Left lung (tissue), 14 donors: ENCODE measurements at places on chromosomes 12 and 14.

- DNase-seq = no peak
These were observed 74.5 kb downstream of the FERMT2 start for GRCh38 chr14:52876311-52876710.

DNA sequence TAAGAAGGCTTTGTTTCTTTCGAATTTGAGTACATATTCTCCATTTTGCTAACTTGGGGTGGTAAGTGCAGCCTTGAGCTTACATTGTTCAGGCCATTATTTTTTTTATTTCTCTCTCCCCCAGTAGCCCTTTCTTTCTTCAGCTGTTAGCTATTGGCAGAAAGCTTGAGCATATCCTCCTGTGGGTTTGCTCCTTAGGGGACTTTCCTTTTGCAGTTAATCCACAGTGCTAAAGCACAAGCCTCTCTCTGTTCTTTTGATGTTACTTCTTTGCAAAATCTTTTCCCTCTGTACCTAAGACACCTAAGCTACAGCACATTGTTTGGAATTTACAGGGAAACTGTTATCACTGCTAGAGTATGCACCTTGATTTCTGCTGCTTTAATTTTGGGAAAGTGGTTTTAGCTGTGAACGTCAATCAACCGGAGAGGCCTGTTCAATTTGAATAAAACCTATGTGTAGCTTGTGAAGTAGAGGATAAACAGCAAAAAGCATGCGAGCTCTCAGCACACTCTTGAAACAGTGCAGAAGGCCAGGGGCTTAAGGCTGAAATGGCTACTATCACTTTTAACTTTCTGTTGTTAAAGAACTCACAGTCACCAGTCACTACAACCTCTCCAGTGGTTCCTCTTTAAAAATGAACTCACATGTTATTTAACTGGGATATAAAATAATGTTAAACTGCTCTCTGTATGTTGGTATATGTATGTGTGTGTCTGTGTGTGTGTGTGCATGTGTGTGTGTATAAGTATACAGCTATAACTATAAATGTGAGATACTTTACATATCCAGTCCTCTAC, 139.2 kb downstream of the PDZRN4 start:
- DNase-seq = no peak

DNA sequence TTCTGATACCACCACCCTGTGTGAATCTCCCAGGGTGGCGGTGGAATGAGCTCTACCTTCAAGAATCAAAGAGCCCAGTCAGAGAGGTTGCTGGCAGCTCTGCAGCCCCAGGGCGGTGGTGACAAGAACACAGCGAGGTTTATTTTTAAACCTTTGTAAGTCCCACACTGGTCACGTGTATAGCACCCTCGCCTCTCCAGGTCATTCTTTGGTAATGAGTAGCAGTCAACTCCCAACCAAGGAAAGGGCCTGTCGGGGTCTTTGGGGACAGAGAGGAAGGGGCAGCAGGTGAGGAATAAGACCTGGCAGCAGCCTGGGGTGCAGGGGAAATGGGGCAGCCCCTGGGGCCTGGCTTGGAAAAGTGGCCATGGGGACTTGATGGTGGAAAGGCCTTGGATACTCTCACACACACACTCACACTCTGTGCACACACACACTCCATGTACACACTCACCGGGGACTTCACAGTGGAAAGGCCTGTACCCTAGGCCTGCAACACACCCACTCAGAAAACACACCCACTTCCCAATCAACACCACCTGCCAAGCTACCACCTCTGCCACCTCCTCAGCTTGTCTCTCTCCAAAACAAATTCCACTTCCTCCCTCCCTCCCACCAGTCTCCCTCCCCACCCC, 178.6 kb downstream of the DPF3 start:
- DNase-seq = no peak

- no peak for DNase-seq
These were observed 30.9 kb downstream of the ABCB9 start for GRCh38 chr12:122935318-122935717.

GRCh38 chr12:124608450-124608870, 41.0 kb upstream of the NCOR2 start:
- DNase-seq = no peak

DNA sequence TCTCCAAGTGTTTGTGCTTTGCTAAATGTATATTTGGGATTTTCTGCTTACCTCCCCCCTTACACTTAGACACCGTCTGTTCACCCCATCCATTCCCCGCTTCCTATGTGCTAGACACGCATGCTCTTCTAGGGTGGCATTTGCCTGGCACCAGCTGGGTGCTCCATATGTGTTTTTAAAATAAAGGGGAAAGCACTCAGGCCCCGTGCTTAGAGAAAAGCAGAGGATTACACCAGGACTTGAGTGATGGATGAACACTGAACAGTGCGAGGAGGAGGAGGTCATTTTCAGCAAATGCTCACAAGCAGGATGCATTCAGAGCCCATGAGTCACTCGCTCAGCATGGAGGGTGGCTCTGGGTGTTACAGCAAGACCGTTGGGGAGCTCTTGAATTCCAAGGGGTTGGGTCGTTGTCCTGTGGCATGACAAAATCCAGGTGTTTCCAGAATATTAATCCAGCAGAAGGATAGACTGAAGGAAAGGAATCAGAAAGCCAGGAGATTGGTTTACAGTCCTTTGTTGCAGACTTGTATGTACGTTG, 2.9 kb upstream of the BDKRB1 start:
- DNase-seq = no peak

DNA sequence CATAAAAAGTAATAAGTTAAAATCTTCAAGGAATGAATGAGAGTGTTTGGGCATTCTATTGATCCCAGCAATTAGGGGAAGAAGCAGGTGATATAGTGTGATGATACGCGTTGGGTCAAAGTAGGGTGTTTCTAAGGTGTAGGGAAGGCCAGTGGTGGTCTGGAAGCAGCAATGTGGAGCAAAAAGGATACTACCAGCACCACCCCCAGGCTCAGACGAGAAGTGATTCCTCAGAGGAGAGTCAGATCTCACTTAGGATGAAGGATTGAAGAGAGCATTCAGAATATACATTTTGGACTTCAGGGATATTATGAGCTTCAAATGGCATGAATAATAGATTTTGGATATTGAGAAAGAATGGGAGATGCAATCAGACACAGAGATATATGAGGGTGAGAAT, 497.6 kb downstream of the RMST start:
- no peak for DNase-seq

DNA sequence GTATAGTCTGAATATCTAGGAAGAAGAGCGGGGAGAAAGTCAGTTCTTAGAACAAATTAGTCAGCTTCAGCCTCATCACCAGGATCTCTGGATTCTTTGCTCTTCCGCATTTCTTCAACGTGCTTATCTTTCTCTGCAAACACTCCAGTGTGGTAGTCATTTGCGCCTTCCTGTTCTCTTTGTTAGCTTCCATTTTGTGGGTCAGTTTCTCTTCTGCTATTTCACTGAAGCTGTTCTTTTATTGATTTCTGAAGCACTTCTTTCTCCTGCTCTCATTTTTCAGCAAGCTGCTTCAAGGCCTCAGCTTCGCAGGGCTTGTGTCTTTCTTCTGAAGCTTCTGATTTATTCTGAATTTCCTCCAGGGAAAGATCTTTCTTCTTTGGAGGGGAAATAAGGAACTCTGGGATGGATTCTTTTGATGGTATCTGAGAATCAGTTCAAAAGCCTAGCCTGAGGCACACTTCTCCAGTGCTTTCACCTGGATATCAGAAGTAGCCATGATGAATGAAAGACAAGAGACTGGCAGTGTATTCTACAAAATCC, 13.5 kb downstream of the AMN1 start:
- DNase-seq = no peak

DNA sequence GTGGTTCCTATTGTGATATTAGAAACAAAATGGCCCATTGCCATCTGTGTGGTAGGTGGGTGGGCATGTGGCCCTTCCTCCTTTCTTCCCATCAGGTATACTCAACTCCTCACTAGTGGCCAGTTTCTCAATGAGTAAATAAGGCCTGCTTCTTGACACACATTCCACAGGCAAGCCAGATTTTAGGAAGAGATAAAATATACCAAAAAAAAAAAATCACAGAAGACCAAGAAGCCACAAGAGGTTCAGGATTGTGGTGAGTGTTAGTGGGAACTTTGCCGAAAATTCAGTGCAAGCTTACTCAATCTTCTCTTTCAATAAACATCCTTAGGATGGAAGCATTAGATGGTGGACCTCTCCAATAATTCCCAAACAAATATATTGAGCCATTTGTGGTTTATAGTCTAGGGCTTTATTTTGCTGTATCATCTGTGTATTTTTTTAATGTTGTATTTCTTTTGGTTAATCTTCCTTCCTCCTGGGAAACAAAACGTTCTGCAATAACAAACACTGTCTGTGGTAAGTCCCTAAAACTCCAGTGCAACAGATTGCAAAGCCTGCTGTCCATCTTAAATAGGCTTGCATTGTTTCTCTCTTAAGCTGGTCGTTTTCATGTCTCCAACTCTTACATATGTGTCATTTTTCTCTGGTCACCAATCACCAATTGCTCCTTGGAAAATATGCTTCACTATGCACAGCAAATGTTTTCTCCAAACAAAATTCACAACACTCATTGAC, 289.9 kb upstream of the KITLG start:
- no peak for DNase-seq

GRCh38 chr12:94545935-94546771, 86.5 kb upstream of the CEP83 start:
- DNase-seq = peak; percentile 37

DNA sequence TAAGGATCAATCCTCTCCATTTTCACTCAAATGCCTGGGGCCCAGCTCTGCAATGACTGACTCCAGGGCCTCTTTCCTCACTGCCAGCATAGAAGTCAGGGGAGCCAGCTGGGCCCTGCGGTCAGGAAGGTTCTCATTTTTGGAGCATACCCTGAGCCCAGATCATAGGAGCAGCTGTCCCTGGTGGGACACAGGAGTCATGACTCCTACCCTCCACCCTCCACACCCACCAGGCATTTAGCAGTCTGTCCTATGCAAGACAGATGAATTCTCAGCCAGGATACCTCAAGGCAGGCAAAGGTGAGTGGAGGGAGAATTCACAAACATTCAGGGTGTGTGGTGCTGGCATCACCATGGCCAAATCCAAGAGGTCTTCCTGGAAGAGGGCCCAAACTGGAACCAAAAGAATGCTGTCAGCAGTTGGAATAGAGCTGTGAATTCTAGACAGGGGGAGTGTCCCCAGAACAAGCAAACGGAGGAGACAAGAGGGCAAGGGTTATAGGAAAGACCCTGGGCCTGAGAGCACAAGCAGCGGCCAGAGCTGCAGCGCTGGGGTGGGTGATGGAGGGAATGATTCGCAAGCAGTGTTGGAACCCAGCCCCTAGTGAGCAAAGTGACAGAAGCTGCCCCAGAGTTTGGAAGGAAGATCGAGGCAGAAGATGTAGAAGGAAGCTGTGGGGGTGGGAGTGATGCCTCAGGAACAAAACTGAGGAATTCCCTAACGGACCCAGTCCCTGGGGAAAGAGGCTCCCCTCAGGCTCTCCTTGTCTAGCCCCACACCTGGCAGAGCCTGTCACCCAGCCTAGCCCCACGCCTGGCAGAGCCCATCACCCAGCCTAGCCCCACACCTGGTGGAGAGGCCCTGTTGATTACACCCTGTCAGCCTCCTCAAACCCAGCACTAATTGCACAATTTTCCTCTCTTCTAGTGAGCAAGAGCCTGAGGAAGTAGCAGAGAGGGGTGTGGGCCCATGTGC, 4.5 kb upstream of the REM2 start:
- DNase-seq = no peak

- DNase-seq = no peak
These were observed 193.2 kb downstream of the CHST11 start for GRCh38 chr12:104649921-104650320.

GRCh38 chr12:111296906-111297463, 71.9 kb downstream of the PHETA1 start:
- no peak for DNase-seq

DNA sequence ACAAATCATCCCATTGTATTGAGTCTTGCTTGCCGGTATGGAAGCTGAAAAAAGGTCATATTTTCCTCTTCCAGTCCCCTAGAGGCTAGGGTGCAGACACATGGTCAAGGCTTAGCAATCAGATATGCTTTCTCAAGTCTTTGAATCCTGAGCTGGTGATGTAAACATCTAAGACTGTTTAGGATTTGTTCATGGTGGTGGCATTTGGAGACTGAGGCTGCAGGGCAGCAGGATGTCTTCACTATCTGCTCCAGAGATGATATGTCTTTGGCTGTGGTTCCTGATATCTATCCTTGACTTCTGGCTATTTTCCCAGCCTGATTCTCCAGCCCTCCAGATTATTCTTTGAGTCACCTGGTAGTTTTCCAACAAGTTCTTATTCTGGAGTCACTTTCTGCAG, 50.5 kb upstream of the DACT1 start:
- DNase-seq = no peak

DNA sequence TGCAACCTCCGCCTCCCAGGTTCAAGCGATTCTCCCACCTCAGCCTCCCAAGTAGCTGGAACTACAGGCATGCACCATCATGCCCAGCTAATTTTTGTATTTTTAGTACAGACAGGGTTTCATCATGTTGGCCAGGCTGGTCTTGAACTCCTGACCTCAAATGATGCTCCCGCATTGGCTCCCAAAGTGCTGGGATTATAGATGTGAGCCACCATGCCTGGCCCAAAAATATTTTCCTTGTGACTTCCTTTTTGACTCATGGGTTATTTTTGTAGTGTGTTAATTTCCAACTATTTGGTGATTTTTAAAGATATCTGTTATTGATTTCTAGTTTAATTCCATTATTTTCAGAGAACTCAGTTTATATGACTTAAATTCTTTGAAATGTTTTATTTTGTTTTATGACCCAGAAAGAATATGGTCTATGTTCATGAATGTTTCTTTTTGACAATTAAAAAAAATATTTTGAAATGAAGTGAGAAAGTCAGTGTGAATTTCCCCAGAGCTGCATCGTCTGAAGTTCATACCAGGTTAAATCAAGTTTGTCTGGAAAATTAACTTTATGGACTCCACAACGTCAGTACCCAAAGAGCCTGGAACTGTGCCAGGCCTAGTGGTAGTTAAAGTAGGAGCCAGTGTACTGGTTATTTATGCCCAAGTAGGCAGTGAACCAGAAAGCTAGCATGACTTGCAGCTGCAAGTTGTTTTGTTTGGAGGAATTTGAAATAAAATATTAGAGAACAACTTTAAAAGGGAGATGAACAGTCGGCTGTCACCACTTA, 2.8 kb upstream of the CDKL1 start:
- DNase-seq = no peak

- DNase-seq = no peak
These were observed 365.6 kb downstream of the DPF3 start for GRCh38 chr14:72528059-72528862.

GRCh38 chr12:41932470-41932991, 212.1 kb downstream of the GXYLT1 start:
- DNase-seq = peak; percentile 84

- no peak for DNase-seq
These were observed 87.7 kb downstream of the GLT1D1 start for GRCh38 chr12:128940974-128941373.

- DNase-seq = no peak
These were observed 22.1 kb upstream of the LRRC9 start for GRCh38 chr14:59897757-59898383.

- no peak for DNase-seq
These were observed 619 bp downstream of the ERC1 start for GRCh38 chr12:991350-992333.

GRCh38 chr12:115375186-115375991, 691.4 kb upstream of the TBX3 start:
- DNase-seq = no peak

- DNase-seq = no peak
These were observed 23.3 kb downstream of the ZFYVE21 start for GRCh38 chr14:103738701-103739451.

GRCh38 chr14:65351493-65352194, 60.9 kb upstream of the FUT8 start:
- no peak for DNase-seq

GRCh38 chr14:96130854-96131253, 73.8 kb upstream of the BDKRB2 start:
- DNase-seq = no peak

- DNase-seq = peak; percentile 81
These were observed at the start of gene ISM2 for GRCh38 chr14:77498120-77498979. Gene ISM2 (minus strand): TSS chr14:77498816. CDS start chr14:77498793, 23 bp downstream.
